ENCODE measurements at places on chromosomes 11 and 22.

- DNase-seq = no peak
These were observed 9.6 kb upstream of the SC5D start for GRCh38 chr11:121282886-121283502.

DNA sequence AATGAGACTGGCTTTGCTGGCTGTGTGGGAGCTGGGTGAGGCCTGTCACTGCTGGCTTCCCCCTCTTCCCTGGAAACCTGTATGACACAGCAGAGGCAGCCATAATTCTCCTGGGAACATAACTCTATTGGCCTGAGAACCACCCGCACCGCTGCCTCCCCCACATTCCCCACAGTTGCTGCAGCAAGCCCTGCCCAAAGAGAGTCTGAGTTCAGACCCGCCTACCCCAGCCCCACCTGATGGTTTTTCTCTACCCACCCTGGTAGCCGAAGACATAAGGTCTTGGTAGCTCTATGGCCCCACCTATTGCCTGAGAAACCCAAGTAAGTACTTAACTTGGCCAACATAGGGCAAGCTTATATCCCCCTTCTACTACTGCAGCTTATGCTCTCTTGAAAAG is 174.8 kb downstream of the C11orf91 start:
- no peak for DNase-seq

GRCh38 chr22:46843821-46844255 is 81.4 kb downstream of the TBC1D22A start:
- DNase-seq = no peak

DNA sequence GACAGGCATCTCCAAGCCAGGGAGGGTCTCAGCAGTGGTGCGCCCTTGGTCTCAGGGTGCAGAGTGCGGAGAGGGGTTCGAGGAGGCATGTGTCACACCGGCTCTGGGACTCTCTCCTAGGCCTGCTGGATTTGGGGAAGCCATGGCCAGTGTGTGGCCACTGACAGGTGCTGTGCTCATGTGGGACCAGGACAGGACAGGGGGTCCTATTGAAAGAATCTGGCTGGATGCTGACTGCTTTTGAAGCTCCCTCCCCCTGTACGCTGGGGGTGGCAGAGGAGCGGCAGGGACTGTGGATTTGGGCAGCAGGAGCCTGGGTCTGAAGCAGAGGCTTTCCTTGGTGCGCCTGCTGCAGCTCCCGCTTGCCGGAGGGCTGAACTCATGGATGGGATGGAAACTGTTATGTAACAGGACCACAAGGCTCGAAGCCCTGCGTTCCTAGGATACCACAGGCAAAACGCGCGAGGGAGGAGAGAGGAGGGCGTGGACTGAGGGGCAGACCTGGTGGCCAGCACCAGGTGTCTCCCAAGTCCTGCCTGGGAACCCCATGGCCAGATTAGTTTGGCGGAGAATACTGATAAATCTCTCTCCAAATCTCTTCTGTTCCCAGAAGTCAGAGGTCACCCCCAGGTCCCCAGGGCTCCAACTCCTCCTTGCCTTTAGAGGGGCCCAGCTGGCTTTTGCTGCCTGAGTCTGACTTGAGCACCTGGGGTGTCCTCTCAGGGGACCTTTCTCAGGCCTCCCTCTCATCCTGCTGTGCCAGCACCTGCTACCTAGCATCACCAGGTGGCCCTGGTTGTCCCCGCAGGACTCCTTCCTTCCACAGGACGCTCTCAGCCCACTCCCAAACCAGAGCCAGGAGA is 13.8 kb upstream of the TEF start:
- peak; percentile 57 for DNase-seq

- no peak for DNase-seq
These were observed 32.9 kb downstream of the LRRC32 start for GRCh38 chr11:76637491-76638269.

DNA sequence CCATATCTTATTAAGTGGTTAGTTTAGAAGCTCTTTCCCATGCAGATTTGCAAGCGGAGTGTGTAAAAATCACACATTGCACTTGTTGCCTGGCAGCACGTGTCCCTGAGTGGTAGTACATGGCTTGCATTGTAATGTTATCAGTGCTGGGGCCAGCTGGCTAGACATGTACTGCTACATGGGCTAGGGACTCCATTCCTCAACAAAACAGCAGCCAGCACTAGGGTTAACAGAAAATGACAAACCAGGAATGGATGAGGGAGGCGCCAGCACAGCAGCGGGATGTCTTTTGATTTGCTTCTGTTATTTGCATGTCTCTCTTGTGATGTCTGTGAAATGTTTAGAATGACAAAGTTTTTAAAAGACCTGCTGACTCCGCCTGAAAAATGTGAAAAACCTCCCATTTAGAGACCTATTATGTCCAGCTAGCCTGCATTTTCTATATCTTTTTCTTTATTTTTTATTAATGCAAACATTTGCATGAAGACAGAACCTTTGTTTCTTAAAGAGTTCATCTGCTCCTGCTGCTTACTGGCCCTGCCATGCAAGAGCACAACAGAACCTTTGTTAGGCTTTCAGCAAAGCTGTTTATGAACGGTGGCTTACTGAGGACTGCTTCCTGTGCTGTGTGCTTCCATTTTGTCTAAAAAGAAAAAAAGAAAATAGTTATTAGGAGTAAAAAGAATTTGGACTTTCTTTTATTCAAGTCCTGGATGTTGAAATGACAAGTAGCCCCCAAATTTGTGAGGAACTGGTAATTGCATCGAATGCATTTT is 40.7 kb downstream of the CSTPP1 start:
- no peak for DNase-seq

DNA sequence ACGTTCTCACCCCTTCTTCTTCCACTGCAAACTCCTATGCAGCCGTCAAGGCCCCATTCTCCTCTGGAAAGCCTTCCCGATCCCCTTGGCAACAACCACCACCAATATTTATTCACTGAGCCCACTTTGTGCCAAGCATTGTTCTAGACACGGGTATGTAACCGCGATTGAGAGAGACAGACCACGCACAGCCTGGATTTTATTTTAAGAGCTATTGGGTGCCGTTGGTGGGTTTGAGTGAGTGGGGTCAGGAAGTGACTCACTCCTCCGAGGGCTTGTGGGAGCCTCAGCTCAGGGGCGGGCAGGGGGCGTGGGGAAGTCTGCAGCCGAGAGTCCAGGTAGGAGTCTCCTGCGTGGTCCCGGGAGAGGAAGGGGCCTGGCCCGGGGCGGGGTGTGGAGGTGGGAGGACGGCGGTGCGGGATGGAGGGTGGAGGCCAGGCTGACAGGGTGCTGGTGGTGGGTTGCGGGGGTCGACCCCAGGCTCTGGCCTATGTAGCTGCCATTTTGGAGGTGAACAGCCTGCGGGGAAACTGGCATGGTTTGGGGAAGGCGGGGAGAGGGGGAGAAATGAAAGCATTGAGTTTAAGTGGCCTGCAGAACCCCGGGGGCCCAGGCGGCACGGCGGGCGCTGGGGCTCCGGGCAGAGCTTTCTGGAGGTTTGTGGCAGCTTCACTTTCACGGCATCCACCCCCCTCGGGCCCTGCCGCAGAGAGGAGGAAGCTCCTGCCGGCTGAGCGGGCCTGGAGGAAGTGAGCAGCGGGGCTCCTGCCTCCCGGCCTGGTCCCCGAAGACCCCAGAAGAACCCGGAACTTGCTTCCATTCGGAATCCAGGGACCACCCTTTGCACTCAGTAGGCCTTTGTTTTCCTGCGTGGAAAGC is 547 bp downstream of the PARVG start:
- DNase-seq = peak; percentile 70

GRCh38 chr22:19990609-19991394 is 25.8 kb downstream of the ARVCF start:
- DNase-seq = no peak

DNA sequence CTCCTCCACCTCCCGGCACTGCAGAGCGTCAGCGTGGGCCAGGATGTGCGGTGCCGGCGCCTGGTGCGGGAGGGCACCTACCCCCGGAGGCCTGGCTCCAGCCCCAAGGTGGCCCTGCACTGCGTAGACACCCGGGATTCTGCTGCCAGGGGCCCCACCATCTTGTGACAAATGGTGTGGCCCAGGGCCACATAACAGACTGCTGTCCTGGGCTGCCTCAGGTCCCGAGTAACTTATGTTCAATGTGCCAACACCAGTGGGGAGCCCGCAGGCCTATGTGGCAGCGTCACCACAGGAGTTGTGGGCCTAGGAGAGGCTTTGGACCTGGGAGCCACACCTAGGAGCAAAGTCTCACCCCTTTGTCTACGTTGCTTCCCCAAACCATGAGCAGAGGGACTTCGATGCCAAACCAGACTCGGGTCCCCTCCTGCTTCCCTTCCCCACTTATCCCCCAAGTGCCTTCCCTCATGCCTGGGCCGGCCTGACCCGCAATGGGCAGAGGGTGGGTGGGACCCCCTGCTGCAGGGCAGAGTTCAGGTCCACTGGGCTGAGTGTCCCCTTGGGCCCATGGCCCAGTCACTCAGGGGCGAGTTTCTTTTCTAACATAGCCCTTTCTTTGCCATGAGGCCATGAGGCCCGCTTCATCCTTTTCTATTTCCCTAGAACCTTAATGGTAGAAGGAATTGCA is 13.5 kb downstream of the TSKU start:
- DNase-seq = no peak

DNA sequence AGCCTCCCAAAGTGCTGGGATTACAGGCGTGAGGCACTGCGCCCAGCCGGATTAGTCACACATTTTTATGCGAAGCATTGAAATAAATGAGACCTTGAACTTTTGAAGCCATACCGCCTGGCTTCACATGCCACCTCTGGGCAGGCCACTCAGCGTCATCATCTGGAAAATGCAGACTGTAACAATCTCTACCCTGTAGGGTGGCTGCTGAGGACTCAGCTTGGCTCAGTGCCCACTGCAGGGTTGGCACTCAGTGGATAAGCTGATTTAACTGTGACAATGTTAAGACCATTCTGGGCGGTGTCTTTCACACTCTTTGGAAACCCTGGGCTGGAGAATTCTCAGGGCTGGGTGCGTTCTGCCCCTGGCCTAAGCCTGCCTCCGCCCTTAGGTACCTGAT is 8.5 kb downstream of the SH3BP1 start:
- DNase-seq = no peak

- no peak for DNase-seq
These were observed 842.7 kb upstream of the CCDC90B start for GRCh38 chr11:84128840-84129239.

GRCh38 chr11:65067446-65067845 is 9.1 kb upstream of the NAALADL1 start:
- DNase-seq = no peak

- DNase-seq = no peak
These were observed 7.3 kb downstream of the SMTN start for GRCh38 chr22:31088233-31088986.
